Activated CD4-positive, alpha-beta T cell treated with anti-CD3 and anti-CD28 coated beads for 1 hour (primary cell): ENCODE measurements at places on chromosomes 3 and 15.

DNA sequence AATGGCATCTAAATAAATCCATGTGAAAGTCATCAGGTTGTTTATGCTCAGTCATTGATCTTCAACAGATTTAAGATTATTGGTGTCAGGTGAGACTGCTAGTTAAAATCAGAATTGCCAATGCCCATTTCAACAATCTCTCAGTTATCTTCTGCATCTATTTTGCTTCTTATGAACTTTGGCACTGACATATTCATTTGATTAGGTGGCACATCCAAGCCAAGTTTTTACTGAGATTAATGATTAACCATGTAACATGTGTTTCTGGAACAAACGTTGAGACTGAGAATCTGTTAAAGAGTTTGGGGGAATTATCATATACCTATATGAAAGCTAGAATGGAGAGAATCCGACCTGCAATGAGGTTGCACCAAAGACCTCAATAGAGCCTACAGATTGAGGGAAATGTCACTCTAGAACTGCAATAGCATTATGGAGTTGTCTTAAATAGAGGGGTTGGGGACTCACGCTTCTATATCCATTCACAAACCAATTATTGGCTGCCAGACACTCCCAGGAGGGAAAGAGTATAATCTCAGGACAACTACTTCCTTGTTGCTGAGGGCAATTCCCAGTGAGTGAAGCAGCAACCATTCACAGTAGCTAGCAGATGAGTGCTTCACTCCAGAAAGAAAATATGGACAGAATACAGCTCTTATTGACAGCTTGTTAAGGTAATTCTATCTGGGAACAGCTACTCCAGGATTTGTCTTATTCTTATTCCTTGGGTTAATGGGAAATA is 891.3 kb downstream of the SQOR start:
- DNase-seq: no peak

DNA sequence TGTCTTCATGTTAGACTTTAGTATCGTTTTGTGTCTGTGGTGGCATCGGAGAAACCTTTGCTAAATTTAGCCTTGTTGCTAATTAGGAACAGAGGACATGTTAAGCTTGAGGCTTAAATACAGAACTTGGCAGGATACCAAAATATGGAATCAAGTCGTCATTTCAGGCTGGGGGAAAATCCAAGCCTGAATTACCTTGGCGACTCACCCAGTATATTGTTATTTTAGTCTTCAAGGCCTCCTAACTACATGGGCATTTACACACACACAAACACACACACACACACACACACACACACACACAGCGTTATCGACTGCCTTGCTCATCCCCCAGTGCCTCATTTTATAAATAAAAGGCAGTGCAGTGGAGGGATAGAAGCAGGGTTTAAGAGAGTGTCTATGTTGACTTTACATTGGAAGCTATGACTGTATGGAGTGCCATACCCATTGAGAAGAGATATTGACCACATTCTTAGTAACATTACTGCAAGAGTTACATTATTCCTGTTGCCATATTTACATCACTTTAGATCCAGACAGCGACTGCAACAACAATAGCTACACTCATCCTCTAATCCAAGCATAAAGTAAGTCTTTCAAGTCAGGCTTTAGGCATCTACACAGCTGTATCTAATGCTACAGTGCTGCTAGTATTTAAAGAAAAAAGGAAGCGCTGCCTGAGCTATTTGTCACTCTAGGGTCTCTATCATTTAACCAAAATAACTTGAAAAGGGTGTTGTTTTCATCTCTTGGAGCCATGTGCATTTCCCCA is 210.8 kb upstream of the SEMA6D start:
- no peak for DNase-seq

DNA sequence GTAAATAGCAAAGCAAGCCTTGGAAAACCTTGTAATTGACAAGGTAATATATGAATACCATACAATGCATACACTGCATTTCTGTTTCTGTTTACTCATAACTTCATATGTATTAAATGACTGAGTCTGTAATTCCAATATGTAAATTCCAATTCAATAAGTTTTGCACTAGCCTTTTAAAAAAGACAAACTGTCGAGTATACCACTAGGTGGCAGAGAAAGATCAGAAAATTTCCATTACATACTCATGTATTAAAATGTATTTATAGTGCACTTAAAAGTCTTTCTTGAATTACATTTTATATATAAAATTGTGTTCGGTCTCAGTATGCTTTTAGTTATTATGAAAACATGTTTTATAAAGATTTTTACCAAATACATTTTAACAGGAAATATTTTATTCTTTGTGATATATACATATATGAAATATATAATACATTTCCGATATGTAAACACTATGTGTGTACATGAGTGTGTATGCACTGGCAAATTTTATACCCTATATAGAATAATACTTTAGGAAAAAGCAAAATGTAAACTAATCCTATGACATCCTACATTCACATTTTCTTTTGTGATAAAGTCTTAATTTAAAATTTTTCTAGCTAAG is 216.8 kb downstream of the VGLL3 start:
- no peak for DNase-seq

DNA sequence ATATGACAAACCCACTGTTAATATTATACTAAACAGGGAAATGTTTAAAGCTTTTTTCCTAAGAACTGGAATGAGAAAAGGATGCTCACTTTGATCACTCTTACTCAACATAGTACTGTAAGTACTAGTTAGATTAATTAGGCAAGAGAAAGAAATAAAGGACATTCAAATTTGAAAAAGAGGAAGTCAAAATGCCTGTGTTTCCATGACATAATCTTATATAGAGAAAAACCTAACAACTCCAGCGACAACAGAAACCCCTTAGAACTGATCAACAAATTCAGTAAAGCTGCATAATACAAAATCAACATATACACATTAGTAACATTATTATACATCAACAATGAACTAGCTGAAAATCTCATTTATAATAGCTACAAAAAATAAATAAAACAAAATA is 200.6 kb upstream of the ROBO1 start:
- DNase-seq: no peak

GRCh38 chr3:81485444-81485865 is 276.0 kb downstream of the GBE1 start:
- no peak for DNase-seq

DNA sequence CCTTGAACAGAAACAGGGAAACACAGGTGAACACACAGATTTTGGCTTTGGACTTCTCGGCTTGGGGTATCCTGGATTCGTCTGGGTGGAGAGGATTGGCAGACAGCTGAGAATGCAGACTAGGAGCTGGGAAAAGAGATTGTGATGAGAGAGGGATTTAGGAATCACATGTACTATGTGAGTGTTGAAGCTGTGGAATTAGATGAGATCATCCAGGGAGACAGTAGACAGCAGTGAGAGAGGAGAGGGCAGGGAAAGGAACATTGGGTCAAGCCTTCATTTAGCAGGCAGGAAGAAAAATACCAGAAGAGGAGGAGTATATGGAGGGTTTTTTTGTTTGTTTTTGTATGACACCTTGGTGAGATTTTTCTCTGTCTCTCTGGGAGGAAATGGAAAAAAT is 262.1 kb upstream of the TBL1XR1 start:
- DNase-seq: no peak

GRCh38 chr3:99246010-99246654 is 344.6 kb upstream of the DCBLD2 start:
- no peak for DNase-seq

DNA sequence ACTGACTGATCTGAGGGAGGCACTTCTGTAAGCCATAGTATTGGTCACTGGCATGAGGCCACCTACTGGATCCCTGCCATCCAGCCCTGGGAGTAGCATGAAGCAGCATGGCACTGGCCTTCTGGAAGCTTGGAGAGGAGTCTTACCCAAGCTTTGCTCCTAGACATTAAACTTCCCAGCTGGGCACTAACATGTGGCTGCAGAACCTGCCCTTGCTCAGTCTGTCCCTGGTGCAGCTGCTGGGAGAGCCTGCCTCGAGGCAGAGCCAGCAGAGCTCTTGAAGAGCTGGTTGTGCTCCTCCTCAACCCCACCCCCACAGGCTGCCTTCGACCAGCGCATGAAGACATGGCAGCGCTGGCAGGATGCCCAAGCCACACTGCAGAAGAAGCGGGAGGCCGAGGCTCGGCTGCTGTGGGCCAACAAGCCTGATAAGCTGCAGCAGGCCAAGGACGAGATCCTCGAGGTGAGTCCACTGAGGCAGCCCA is 17.1 kb upstream of the SNX22 start:
- DNase-seq: no peak

DNA sequence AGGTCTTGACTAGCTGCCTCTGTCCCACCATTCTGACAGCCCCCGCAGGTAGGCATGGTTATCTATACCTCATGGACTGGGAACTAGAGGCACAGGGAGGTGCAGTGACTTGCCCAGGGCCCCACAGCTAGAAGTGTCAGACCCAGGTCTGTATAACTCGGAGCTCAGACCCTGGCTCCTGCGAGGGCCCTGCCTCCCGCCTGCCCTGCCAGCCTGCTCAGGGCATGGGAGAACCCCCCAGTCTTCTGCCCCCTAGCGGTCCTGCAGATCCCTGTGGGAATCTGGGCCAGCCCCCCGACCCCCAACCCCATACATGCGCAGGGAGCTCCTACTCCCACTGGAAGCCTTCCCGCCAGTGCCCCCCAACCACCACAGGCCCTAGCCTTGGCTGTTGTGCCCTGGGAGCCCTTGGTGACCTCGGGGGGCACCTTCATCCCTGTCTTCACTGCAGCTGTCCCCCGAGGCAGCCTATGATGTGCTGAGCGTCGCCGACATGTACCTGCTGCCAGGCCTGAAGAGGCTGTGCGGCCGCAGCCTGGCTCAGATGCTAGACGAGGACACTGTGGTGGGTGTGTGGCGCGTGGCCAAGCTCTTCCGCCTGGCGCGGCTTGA is 6.9 kb downstream of the ABTB1 start:
- peak; percentile 3 for DNase-seq

GRCh38 chr15:36614016-36614415 is 34.6 kb downstream of the CDIN1 start:
- no peak for DNase-seq

DNA sequence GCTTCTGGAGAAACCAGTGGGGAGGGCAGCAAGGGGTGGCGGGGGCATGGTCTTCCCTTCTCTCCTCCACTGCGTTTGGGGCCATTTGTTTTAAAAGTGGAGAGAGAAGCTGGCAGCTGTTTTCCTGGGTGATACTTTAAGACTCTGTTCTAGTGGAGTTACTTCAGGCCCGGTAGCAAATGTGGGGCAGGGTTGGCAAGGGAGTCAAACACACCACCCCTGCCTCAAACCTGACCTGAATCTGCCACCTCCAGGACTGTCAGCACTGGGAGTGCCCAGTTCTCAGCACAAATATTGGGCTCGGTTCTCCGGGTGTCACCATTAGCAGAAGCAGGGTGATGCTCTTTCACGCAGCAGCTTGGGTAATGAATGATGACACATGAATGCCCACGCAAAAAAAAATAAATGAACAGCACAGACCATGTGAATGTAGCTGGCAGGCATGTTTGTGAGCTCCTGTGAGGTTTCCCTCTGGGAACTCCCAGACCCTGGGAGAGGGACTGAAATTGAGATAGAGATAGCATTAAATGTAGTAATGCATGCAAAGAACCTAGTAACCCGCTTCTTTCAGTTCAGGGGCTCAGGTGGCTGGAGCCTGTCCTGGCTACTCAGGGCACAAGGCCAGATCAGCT is 424.0 kb downstream of the MCTP2 start:
- DNase-seq: no peak

GRCh38 chr15:31727612-31728011 is 302.7 kb upstream of the CHRNA7 start:
- DNase-seq: no peak

DNA sequence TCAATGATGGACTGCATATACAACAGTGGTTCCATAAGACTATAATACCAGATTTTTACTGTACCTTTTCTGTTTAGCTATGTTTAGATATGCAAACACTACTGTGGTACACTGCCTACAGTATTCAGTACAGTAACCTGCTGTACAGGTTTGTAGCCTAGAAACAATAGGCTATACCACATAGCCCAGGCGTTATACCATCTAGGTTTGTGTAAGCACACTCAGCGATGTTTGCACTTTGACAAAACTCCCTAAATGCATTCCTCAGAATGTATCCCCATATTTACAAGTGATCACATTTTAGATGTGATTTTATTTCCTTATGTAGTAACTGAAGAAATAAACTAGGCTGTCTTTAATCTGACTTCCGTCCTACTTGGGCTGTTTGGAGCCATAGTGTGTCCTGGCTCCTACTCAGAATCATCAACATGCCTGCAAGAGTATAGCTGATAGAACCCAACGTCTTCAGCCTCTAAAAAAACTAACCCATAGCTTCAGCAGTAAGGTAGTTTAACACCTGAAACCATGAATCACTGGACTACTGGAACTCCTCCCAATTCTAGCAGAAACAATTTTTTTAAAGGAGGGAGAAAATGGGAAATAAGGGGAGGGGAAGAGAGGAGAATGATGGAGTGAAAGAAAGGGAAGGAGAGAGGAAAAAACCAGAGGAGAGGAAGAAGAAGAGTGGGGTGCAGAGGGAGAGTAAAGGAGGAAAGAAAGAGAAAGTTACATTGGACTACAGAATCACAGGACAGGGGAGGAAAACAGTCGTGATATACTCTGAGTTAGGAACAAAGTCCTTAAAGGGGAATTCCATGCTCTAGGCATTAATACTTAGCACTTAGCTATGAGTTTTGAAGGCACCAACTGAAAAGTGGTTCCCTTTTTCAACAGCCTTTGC is 67.7 kb upstream of the PLXND1 start:
- DNase-seq: no peak

DNA sequence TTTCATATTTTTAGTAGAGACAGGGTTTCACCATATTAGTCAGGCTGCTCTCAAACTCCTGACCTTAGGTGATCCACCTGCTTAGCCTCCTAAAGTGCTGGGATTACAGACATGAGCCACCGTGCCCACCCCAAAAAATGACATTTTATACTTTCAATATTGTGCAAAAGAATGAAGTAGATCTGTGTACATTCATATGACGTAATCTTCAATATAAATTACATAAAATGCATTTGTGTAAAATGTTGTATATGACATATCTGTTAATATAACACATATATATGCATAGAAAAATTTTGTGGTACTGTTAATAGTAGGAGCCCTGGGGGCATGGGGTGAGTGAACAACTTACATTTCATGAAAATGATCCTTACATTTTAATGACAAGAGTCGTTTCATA is 71.7 kb downstream of the RYR3 start:
- no peak for DNase-seq

DNA sequence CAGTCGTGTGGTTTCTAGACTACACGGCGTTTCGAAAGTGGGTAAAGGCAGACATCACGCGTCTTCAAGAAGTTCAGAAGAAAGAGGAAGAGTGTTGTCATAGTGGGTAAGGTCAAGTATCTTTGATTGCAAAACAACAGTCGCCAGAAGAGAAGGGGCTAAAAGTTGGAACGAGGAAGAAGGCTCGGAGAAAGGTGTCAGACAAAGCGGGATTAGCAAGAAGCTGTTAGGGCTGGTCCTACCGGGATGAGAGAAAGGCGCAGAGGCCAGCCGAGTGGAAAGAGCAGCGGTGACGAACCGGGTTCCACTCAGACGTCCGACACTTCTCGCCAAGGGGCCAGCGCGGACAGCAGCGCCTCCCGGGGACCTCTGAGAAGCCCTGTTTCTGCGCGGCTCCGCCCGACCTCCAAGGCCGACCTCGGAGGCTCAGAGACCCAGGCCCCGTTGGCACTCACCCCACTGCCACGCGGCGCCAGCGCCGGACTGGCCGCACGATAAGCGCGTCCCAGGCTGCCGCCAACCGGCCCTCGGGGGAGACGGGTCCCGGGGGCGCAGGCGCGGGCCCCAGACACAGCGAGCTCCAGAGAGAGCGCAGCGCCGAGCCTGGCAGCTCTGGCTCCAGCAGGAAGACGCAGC is 436 bp downstream of the ADPGK start:
- no peak for DNase-seq
